Caudate nucleus (tissue), 63 donors: ENCODE measurements at places on chromosomes 16 and 17.

DNA sequence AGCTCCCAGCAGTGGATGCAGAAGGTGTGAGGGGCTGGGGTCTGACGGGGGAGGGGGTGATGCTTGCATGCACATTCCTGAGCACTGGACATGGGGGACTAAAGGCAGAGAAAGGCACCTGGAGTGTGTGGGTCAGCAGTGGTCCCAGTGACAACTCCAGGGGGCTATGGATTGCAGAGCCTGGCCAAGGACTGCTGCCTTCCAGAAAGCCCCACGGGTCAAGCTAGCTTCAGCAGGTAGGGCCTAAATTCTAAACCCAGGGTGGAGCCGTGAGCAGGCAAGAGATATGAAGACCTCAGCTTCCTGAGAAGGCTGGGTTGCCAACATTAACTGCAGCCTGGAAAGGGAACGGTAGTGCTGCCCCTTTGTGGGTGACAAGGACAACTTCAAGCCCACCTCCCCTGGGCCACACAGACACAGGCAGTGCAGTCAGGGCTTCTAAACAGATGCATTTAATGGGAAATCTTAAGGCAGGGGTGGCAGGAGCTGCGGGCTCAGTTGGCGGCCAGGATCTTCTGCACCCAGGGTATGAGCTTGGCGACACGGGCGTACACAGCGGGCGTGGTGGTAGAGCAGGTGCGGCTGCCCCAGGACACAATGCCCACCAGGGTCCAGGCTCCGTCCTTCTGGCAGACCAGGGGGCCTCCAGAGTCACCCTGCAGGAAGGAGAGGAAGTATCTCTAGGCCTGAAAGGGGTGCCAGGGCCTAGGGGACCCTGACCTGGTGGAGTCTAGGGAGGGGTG is 3.1 kb downstream of the CTRB2 start:
- no peak for DNase-seq

GRCh38 chr17:36124879-36125824 is 21.5 kb downstream of the CCL4 start:
- no peak for DNase-seq

DNA sequence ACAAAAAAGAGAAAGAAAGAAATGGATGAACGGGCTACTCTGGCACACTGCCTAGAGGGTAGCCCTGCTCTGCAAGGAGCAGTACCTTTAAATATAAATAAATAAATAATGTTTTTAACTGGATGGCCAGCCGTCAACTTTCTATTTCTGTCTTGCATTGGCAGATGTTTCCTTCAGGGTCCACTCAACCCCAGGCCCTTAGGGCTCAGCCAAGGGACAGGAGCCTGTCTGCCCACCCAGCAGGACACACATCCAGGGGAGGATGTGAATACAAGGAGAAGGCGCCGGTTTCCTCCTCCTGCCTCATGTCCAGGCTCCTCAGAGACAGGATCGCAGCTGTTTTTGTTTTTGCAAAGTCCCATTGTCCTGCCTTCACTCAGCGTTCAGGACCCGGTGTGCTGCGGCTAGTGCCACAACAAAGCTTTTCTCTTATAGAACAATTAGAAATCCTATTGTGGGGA is 22.6 kb downstream of the TTYH2 start:
- DNase-seq: no peak

DNA sequence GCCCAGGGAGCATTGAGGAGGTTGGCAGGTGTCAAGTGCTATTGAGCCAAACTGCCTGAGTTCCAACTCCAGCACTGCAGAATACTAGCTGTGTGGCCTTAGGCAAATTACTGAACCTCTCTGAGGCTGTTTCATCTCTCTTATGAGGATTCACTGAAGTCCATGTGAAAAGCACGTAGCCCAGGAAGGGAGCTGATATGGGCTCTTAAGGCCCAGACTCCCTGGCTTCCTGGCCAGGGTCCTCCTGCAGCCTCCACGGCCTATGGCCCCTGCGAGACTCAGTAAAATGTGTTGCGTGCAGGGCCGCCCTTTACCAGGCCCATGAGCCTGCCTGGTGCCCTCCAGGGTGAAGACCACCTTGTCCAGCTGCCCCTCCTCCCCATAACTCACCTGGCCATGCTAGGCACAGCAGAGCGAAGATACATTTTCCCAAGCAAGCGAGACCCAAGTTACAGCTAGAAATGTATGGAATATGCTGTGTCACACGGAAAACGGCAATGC is 133.7 kb upstream of the TNRC6C start:
- DNase-seq: no peak

DNA sequence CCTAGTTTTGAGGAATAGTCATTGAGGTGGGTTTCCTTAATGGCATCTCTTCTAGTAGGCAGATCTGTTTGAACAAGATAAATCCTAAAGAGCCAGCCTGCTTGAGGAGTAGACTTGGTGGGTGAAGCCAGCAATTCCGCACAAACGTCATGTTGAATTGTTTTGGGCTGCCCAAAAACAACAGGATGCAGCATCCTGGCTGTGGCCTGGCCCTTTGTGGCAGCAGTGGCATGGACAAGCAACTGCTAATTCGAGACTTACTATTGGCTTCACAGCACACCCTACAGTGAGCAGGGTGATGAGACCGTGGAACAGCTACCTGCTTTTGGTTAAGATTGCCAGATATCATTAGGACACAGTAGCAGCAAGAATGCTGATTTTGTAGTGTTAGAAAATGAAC is 9.3 kb upstream of the VPS4A start:
- no peak for DNase-seq

GRCh38 chr16:60771138-60771537 is 1265.1 kb downstream of the CDH8 start:
- DNase-seq: no peak

GRCh38 chr17:511001-511698 is 158.5 kb upstream of the RPH3AL start:
- DNase-seq: no peak
